ENCODE measurements at places on chromosomes 1 and 21.

GRCh38 chr1:26279456-26280332 lies at the start of gene SH3BGRL3:
TSS of gene SH3BGRL3 (plus strand) at chr1:26280086. CDS start at chr1:26280156, 70 bp downstream.
- DNase-seq = peak; percentile 68

- no peak for DNase-seq
Observed at GRCh38 chr1:178619042-178619927, 105.8 kb upstream of the RALGPS2 start.

DNA sequence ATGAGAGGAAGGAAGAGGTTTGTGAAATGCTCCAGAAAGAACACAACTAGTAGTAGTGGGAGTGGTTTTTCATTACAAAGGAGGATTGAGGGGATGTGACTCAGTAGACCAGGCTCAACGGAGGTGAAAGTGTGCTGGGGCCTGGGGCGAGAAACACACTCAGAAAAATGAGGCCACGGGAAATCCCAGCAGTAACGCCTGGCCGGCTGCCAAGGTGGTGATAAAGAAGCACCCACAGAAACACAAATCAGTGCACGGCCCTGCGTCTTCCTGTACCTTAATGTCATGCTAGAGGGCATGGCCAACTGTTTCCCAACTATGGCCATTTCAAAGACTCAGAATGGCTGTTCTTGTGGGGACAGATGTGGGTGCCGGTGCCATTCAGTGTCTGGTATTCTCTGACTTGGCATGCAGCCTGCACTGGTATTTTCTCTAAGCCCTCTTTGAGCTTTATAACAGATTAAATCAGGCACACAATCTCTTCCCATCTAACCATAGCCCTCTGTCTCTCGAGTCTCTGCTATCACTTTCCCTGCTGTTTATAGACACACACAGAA lies 38.2 kb downstream of the URB2 start:
- DNase-seq = no peak

DNA sequence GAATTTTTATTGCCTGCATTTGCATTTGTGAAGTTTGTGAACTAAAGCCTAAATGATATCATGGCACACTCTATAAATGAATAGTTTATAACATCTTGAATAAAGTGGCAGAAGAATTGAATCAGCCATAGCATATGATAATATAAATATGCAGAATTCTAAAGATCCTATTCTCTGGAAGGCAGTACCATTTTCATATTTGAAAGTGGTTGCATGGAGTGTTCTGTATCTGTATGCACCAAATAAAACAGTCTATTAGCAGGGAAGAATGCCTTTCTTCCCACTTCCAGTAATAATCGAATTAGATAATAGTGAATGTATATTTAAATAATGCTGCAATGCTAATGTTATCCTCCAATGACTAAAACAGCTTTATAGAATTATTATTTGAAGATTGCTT lies 57.9 kb upstream of the TRIM67 start:
- no peak for DNase-seq

DNA sequence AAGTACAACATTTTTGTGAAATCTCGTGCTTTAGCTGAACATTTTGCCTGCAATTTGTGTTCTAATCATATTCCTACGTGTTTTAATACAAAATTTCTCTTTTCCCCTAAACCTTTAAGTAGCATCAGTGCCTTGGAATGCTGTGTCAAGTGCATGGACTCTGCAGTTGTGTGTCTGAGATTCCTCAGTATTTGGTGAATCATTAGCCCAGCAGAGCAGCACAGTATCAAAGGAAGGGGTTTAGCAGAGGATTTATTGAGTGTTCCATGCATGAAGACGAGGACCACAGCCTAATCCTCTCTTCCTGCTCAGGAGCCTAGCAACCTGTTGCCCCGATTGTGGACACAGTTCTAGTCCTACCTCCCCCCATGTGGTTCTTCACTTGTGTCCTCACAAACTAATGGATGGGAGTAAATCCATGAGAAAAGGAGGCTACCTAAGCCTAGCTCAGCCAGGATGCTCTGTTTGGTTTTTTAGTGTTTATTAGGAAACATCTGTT lies 29.3 kb upstream of the PCP4 start:
- DNase-seq = peak; percentile 7

DNA sequence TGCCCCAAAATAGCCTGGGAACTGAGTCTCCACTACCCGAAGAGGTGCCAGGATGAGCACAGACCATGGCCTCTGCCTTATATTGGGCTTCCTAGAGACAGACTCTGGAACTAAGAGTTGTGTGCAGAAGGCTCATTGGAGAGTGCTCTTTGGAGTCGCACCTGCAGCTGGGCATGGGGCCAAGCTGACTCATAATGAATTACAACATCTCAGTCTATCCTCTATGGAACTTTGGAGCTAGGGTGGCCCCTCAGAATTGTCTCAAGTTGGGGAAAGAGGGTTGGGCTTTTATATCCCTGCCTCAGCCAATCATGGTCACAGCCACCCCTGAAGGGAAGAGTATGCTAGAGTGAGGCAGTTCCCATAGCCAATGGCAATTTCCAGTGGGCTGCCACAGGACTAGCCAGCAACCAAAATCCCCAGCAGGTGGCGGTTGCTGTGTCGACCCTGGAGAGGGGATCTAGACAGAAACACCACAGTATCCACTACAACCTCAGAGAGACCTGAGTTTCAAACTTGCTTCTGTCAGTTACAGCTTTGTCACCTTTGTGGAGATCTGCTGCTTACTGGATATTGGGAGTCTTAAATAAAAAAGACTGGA lies 93.8 kb downstream of the DMRTA2 start:
- DNase-seq = no peak

GRCh38 chr1:109218516-109218915 lies 4.8 kb downstream of the SARS1 start:
- no peak for DNase-seq

DNA sequence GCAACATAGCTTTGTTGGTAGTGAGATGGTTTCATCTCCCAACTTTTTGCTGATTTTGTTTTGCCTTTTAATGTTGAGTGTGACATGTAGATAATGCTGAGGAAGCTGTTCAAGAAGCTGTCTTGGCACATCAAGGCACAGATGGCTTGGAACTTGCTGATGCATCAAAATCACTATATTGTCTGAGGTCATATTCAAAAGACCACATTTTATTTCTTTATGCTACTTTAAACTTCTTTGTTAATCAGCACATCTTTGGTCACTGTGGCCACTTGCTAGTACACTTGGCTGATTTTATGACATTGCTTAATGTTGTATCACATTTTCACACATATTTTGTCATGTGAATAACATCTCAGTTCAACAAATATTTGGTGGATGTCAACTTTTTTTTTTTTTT lies 87.1 kb upstream of the BCL10 start:
- DNase-seq = no peak

- DNase-seq = no peak
Observed at GRCh38 chr1:15424981-15425380, 13.3 kb upstream of the CTRC start.

DNA sequence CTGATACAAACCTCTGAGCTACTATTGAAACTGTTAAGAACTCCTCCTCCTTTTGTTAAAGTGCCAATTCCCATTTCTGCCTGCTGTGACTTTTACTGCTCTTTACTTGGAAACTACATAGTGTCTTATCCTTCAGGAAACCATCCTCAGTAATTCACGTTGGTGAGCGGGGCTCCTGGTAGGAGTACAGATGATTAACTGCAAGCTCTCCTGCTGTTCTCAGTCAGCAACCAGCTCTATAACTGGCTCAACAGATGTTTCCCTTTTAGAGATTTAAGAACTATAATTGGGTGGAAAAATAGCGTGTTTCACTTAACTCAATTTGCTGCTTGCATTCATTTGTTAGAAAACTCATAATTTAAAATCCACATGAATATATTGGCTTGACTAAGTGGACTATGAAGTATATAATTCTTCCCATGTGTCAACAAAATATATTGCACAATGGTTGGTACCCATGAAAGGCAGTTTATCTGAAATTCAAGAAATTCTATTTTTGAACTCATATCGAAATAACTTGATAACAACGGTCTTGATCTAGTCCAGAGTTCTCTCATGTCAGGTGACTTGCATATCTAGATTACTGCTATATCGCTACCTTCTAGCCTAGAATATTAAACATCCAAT lies 574.0 kb downstream of the KCNT2 start:
- no peak for DNase-seq

DNA sequence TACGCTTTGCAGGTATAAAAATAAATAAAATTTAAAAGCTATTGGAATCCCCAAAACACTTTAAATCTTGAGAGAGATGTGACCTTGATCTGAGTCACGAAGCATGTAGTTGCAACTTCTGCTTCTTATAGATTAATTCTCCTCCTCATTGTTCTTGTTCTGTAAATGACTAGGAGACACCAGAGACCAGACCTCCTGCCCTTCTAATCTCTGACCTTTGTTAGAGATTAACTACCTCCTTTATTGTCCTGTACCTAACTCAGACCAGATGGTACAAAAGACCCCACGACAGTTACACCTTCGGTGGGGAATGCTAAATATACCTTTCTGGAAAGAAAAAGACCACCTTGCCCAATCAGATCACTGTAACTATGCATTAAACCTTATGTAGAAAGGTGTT lies 76.9 kb upstream of the NEK2 start:
- DNase-seq = no peak

DNA sequence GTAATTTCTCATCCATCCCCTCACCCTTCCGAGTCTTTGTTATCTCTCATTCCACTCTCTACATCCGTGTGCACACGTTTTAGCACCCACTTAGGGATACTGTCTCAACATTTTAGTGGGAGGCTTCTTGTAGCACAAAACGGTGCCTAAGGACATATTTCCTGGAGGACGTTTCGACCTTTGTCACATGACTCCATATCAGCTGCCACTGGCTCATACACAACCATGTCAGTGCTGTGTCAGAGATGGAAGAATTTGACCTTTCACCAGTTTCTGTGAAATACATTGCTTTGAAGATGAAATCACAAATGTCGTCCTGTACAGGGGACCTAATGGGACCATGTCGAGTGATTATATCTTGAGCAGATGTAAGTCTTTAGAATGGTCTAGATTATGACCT lies 15.6 kb downstream of the B3GALT5 start:
- DNase-seq = no peak

GRCh38 chr1:205930195-205930577 lies 13.1 kb downstream of the SLC26A9 start:
- no peak for DNase-seq

DNA sequence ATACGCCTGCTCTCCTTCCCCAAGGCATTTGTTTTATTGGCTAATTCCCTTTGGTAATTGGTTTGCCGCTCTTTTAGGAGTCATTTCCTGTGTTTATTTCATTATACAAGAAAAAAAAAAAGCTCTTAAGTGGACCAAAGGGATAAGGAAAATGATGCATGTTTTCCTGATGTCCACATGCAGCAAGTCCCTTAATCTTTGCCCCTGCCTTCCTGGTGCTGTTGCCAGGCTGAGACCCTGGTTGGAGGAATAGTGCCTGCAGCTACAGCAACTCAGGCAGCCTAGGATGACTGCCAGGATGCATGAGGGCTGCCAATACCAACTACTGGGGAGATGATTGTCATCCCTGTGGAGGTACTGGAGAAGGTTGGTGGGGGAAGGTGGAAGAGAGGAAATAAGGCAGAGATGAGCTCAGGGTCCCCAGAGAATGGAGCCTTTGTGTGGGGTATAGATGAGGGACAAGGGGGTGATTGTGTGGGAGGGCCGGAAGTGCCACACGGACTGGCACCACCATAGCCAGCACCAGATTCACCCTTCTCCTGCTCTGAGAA lies 6.1 kb upstream of the GATAD2B start:
- DNase-seq = no peak

- no peak for DNase-seq
Observed at GRCh38 chr21:17848228-17848627, 29.1 kb upstream of the C21orf91 start.

GRCh38 chr1:1062348-1063163 lies 11.6 kb downstream of the RNF223 start:
- DNase-seq = no peak

- no peak for DNase-seq
Observed at GRCh38 chr1:182802006-182802803, 12.6 kb downstream of the NPL start.

DNA sequence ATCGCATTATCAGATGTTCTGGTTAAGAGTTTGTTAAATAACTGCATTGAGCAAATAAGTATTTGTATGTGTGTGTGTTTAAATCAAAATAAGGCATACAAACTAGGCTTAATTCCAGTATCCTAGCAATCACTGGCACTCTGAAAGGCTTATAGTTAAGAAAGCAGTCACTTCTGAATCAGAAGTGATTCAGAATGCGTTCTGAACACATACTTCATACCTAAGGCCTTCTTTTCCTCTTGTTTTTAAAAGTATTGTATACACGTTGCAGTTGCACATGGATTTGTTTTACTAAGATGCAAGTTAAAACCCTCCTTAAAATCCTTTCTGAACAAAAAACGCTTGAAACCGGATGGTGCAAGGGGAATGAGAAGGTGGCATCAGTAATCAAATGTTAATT lies 238.4 kb upstream of the DMRTA2 start:
- DNase-seq = no peak

GRCh38 chr1:47696404-47696736 lies 258.5 kb downstream of the FOXD2 start:
- no peak for DNase-seq

- peak; percentile 57 for DNase-seq
Observed at GRCh38 chr1:156805766-156806511, 10.7 kb downstream of the SH2D2A start.

DNA sequence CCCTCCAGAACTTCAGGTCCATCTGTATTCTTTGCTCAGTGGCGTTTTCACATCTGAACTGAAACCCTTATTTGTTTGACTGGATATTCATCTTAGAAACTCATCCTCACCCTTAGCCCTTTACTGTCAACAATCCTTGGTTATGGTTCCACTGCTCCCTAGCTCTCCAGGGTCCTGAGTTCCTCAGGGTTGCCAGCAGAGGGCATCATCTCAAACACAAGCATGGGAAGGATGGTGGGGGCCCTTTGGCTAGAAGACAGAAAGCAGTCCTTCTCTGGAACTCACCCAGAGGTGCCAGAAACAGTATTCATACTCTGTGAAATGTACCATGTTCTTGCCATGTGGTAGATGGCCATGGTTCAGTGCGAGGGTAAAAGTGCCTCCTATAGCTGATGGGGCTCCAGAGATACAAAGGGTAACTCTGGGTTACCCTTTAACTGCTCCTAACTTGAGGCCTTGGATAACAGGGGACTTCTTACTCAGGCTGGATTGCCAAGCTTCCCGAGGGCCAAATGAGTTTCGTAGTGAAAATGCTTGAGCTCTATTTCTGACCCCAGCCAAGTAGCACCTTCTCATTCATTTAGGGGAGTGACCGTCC lies 11.3 kb downstream of the NCSTN start:
- no peak for DNase-seq

GRCh38 chr1:17599954-17600300 lies 60.4 kb downstream of the ARHGEF10L start:
- DNase-seq = no peak

DNA sequence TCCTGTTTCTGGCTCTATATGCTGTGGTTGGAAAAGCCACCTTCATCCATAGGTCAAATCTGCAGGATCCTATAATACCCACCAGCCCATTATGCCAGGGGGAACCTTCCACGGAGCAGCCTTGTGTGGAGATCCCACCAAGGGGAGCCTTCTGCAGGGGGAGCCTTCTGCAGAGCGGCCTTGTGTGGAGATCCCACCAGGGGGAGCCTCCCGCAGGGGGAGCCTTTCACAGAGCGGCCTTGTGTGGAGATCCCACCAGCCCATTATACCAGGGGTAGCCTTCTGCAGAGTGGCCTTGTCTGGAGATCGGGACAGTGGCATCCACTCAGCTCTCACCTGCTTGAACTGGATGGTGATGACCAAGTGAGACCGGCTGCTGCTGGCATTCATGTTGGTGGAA lies 85.3 kb downstream of the SCCPDH start:
- no peak for DNase-seq

Data from right renal pelvis (tissue), 4 donors.